ENCODE measurements at places on chromosomes 11 and 22.

GRCh38 chr11:251550-251949 lies 14.8 kb downstream of the PSMD13 start:
- DNase-seq = no peak

- no peak for DNase-seq
Observed at GRCh38 chr22:20866736-20867135, 7.9 kb downstream of the SNAP29 start.

DNA sequence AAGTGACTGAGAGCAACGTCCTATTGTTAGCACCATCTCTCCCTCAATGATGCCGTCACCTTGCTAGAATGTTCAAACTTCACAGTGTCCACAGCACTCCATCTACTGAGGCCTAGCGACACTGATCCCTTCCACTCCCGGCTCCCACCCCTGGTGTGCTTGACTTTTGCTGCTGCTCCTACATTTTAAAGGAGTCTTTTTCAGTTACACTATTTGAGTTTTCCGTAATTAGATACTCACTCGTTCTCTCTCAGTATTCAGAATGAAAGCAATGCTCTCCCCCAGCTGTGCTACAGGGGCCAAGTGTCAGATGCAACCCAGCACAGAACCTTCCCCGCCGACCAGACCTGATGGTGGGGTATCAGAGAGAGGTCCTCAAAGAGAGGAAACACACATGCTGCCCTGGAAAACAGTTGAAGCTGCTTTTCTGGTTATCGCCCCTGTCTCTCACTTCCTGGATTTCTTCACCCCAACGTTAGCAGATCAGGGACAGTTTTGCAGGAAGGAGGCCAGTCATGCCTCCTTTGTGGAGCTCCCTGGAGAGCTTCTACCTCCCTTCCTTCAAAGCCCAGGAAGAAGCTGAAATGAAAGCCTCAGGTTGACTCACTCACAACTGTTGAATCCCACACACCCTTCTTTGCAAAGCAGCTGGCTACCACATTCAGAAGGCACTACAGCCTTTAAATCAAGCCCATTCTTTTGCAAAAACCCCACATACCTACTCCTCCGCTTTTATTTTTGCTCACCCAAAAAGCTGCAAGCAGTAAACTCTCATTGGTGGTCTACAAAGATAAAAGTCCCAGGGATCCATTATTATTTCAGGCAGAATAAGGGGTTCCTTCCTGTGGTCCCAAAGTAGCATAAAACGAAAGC lies 23.5 kb downstream of the LARGE1 start:
- DNase-seq = no peak

DNA sequence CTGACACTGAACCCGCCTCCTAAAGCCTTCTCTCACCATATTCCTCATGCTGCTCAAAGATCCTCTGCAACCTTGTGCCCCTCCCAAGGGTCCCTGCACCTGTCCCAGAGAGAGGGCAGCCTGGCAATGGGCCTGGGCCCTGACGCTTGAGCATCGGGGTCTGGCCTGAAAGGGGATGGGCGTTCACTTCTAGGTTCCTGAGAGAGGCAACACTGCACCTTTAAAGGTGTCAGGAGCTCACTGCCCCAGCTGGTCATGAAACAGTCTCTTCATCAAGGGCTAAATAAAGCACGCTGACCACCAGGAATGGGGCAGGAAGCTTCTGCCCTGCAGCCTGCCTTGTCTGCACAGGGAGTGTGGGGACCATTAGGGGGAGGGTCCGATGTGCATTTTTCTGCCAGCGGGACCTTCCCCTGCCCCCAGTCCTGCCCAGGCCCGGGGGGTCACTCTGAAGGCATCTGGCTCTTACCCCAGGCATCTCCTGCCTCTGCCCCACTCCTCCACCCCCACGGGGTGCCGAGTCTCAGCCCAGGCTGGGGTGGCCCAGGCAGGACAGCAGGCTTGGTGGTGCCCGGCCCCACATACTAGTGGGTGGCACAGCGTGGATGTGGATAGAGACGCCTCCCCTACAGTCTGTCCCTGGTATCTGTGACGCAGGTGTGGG lies 3.5 kb downstream of the C11orf21 start:
- no peak for DNase-seq

- DNase-seq = no peak
Observed at GRCh38 chr11:1470681-1471611, 15.6 kb downstream of the MOB2 start.

- DNase-seq = no peak
Observed at GRCh38 chr11:110793556-110793955, 81.3 kb upstream of the ARHGAP20 start.

Data from SK-N-DZ (cell line).